Neuronal stem cell (in vitro differentiated cells): ENCODE measurements at places on chromosomes 4 and X.

DNA sequence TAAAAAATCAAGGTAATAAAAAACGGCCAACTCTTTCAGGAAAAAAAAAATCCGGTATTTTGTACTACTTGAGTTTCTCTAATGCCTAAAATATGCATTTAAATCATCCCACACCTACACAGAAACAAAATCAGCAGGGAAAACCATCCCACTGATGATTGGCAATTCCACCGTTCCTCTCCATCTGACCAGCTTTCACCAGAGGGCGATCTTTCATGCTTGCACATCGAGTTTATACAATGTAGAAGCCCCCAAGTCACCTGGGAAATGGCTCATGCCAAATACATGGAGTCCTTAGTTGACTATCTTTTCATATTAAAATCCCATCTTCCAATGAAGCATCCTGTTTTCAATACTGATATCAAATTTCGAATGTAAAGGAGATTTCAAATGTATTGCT, 69.2 kb downstream of the PTCHD1 start:
- H3K27ac ChIP-seq: no peak overlapping the region
- H3K4me3 ChIP-seq: no peak overlapping the region
- H3K27me3 ChIP-seq: no peaks in the 10 kb centered on the region

DNA sequence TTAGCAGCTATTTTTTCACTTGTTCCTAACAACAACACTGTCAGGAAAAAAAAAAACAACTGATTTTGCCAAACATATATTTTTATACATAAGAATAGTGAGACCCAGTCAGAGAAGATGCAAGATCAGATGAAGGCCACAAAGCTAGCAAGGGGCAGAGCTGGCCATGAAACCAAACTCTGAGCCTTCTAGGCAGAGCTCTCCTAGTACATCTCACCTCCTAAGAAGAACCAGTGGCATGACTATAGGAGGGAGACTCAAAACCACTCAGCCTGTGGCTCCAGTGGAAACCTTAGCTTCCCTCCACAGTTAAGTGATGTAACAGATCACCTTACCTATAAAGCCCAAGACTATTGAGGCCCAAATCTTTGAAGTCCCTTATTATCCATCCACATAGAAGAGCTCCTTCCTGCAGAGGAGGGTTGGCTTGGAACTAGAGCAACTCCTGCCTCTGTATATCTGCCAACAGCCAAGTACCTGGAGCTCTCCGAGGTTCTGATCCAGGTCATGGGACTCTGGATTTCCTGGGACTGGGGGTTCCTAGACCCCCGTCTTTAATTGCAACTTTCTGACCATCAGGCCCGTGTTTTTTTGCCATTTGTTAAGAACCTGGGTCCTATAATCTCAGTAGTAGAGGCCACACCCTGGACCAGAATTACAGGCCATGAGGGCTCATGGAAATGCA, 136.5 kb downstream of the SH3KBP1 start:
- H3K27ac ChIP-seq: no peak overlapping the region
- peaks cover 3% of the 10 kb centered on the region for H3K4me1 ChIP-seq
- H3K4me3 ChIP-seq: no peak overlapping the region
- H3K36me3 ChIP-seq: no peaks in the 10 kb centered on the region
- no peaks in the 10 kb centered on the region for H3K27me3 ChIP-seq

DNA sequence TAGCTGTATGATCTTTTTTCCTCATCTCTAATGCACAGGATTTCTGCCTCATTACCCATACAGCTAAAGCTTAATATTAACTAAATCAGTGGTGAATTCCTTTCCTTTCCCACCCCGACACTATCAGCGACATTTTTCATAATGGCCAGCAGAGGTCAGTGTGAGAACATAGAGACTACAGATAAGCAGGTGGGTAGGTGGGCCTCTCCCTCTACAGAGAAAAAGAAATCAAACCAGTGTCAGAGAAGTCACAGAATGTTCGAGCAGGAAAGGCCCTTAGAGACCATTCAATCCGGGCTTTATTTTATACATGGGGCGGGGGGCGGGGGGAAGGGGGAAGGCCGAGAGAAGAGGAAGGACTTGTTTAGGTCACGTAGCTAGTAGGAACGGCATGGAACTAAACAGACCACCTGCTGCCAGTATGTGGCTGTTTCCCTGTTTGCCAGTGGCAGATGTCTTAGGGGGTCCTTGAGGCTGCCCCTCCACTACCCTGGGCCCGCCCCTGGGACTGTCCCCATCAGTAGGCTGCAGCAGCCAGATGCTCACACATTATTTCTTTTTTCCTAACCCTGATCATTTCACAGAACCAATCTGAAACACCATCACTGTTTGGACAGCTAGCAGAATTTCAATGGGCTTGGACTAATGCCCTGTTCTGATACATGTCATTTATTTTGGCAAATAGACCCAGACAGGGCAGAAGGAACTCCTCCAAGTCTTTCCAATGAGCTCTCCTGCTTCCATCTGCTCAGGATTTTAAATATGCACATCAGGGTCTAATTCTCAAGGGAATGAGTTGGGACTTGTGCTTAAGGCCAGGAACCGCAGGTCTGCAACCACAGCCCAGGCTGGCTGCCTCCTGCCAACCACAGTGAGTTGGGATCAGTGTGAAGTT, 133.4 kb downstream of the ATG4A start:
- H3K4me3 ChIP-seq: no peak overlapping the region
- H3K36me3 ChIP-seq: peaks cover 6% of the 10 kb centered on the region
- no peak overlapping the region for H3K27ac ChIP-seq
- H3K27me3 ChIP-seq: no peaks in the 10 kb centered on the region
- no peaks in the 10 kb centered on the region for H3K4me1 ChIP-seq

DNA sequence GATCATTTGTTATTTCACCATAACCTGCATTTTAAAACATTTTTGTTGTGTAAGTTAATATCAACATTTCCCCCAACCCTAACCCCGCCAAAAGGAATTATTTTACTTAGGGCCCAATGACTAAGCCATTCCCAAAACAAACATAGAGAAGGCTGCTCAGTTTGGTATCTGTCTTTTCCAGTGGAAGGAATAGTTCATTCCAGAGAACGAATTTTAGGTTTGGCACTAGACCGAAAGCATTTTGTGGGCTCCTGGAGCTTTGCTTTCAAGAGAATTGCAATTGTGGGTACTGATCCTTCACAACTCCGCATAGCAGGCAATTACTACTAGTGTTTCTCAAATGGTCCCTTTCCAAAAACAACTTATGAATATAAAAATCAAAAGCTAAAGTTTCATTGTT, 226.7 kb upstream of the MAD2L1 start:
- H3K4me1 ChIP-seq: no peaks in the 10 kb centered on the region
- H3K27me3 ChIP-seq: no peaks in the 10 kb centered on the region
- no peak overlapping the region for H3K4me3 ChIP-seq

- no peaks in the 10 kb centered on the region for H3K36me3 ChIP-seq
- H3K27ac ChIP-seq: no peak overlapping the region
- no peak overlapping the region for H3K4me3 ChIP-seq
- DNase-seq: no peak
These were observed 5.3 kb downstream of the MAGEB2 start for GRCh38 chrX:30220661-30221060.
